ENCODE measurements at places on chromosomes 11 and 22. TPM values are rescaled to one million over a fixed set of nuclear protein-coding genes. Genes with fewer than 3 reads are reported as not detected.

- no peak for DNase-seq
Measured at GRCh38 chr11:74689666-74690065, 41.6 kb downstream of the CHRDL2 start.

CREB3L1 gene
- under 0.01 TPM for total RNA-seq

TRIM6 gene
- total RNA-seq, result 2.4 TPM

GRCh38 chr11:76524919-76525318 is 80.1 kb downstream of the EMSY start:
- DNase-seq, result no peak

- DNase-seq, result no peak
Measured at GRCh38 chr11:130830566-130830965, 85.7 kb downstream of the SNX19 start.

- DNase-seq, result no peak
Measured at GRCh38 chr11:117641008-117641915, 155.8 kb downstream of the DSCAML1 start.

GRCh38 chr11:67160045-67160444 is 41.0 kb downstream of the KDM2A start:
- no peak for DNase-seq

GRCh38 chr11:34510218-34510617 is 3.4 kb downstream of the ELF5 start:
- no peak for DNase-seq

OR4D5 gene
- total RNA-seq, result 0.27 TPM

SCUBE2 gene
- total RNA-seq, result 0.27 TPM

DNA sequence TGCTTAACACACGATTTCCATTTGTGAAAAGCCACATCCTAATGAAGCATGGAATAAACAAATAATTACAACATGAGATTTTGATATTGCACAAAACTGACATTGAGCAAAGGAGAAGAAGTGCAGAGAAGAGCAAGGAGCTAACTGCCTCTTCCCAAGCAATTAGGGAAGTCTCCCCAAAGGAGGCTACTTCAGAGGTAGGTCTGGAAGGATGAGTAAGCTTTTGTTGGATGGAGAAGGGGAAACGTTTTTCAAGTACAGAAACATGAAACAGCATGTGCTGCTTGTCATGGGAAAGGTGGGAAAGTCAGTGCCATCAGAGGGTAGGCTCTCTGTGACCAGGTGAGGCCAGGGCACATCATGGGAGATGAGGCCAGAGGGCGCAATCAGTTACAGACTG is 132.2 kb upstream of the SESN3 start:
- no peak for DNase-seq

DNA sequence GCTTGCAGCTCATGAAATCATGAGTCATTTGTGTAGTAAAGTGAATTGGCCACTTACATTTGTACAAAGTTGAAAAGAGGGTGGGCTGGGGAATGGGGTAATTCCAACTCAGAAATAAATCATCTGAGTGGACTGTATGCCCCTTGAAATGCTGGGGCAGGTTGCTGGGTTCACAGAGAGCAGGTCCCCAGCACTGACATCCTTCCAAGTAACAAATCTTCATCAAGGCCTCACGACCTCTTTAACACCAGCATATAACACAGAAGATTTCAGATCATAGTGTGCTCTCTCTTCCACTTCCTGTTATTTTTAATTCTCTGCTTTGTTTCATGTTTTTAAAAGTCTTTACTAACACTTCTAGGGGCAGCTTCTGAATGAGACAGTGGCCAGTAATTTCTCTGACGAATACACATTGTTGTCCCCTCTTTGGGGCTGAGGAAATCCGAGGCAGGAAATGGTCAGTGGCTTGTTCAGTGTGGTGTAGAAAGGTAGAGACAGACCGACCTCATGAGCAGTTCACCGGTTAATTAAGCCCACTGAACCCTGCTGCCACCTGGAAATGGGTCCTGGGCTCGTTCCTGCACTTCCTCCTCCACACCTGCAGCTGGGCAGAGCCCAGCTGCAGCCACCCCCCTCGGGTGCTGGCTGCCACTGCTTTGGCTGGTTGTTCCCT is 127.7 kb downstream of the MAML2 start:
- DNase-seq, result peak; percentile 54

DNA sequence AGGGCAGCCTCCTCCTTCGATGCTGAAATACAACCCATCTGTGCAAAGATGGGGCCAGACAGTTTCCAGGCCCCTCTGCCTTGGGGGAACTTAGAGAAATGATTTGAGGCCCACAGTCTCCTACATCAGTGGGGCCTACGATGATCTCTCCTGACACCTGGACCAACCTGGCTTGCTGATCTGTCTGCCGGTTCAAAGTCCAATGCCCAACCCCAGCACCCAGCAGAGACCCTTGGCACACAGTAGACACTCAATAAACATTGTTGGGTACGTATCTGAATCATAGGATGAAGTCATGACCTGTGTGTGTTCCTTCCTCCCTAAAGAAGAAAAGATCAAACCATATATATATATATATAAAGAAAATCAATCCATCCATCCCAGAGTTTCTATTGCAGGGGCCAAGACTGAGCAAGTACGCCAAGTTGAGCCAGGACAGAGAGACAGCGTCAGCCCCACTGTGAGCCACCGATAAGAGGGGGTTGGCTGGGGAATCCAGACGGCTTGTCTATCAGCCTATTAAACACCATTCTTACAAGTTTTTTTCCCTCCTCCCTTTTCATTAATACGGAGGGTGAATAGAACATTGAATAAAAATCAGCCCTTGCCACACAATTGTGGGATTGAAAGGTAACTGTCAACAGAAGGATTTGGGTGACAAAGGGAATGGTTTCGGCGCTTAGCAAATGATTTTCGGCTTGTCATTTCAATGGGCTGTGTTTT is 244.1 kb downstream of the MN1 start:
- no peak for DNase-seq

GRCh38 chr22:48651036-48651890 is 1176.4 kb downstream of the BRD1 start:
- no peak for DNase-seq

NAALADL1 gene
- 94.5 TPM for total RNA-seq

DNA sequence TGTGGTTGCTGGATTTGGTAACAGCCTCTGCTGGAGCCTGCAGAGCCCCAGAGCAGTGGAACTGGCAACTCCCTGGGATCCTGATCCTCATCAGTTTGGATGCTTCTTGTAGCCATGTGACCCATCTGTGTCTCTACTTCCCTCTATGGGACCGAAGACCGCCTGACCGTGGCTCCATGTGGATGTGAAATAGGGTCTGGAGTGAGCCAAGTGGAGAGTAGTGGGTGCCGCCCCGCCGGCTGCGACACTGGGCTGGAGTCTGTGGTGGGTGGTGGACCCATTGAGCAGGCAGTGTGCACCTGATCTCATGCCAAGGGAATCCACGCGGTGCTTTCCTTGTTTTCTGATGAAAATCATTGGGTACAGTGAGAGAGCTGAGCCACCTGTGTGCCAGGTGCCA is 543.2 kb upstream of the B3GAT1 start:
- no peak for DNase-seq

CBLIF gene
- total RNA-seq, result not detected

DNA sequence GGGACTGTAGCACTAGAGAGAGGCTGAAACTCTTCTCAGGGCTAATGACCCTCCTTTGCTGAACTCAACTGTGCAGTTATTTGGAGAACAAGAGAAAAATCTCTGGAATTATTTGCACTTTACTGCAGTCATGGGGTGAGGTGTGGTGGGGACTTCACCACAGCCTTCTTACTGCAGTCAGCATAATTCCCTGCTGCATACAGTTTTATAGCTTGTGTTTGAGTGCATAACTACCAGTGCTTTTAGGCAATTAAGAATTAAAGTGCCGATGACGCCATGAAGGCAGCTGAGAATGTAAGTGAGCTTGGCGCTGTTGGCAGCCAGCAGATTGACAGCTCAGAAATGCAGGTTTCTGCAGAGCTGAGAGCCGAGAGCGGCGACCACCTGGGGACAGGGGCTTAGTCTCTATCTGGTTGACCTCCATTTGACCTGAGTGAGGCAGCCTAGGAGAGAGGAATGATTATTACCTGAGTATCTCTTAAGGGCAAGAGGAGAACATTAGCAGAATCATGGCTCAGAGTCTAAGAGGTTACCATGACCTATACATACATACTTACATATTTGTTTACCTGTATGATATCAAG is 830.0 kb downstream of the NTM start:
- DNase-seq, result no peak

- no peak for DNase-seq
Measured at GRCh38 chr11:22730319-22730718, 63.9 kb downstream of the GAS2 start.

FIBIN gene
- not detected for total RNA-seq

GRCh38 chr11:126991596-126991995 is 9.0 kb downstream of the KIRREL3 start:
- no peak for DNase-seq

DNA sequence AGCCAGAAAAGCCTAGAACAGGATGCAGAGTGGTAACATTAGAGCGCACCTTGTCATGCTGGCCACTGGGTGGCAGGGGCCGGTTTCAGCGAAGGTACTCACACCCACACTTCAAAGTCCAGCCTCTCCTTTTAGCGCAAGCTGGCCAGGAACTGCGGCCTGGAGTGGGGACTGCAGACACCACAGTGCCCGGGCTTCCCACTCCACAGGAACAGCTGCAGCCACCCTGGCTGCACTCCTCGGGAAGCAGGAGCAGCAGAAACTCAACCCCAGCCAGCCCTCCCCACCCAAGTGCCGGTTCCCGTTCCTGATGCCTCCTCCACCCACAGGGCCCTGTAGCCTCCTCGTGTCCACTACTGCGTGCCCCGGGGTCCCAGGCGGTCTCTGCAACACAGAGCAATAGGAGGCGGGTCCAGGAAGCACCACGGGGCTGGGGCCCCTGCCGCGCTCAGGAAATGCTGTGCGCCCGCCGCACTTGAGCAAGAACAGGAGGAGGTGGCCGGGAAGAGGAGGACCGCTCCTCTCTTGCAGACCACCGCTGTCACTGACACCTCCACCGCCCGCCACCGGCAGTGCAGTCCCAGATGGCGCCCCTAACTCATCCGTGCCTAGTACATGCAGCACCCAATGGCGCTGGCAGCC is 2.2 kb downstream of the RFPL2 start:
- peak; percentile 41 for DNase-seq

KCNJ1 gene
- under 0.01 TPM for total RNA-seq

DNA sequence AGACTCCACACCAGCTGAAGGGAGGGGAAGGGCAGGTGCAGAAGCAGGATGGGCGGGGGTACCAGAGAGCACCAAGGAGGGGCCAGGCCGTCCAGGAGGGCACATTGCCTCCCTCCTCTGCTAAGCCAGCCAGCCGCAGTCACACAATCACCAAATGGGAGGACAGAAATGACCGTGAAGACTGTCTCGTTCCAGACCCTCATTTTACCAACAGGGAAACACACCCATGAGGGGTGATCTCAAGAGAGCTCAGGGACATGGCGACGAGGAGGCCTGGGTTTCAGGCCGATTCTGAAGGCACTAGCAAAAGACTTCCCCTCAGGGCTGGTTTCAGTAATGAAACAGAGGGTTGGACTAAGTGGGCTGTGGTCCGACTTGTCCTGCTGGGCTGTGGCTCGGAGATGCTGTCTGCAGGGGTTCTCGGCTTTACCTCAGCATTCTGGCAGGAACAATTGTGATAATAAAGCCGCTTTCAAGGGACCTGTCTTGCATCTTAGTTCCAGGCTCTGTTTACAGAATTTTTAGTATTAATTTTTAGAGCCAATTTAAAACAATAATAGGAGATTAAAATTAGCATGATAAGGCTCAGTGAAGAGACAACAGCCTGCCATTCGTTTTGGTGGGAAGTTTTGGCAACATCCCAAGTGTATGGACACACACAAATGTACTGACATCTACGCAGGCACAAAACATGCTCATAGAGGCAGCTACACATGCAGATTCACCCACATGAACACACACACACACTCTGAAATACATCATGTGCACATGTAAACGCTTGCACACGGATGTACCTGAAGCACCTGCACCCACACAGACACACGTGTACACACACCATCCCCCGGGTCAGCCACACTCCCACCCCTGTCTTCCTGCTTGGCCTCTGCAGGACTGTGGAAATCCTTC is 2.0 kb upstream of the B3GAT1 start:
- DNase-seq, result no peak

DNA sequence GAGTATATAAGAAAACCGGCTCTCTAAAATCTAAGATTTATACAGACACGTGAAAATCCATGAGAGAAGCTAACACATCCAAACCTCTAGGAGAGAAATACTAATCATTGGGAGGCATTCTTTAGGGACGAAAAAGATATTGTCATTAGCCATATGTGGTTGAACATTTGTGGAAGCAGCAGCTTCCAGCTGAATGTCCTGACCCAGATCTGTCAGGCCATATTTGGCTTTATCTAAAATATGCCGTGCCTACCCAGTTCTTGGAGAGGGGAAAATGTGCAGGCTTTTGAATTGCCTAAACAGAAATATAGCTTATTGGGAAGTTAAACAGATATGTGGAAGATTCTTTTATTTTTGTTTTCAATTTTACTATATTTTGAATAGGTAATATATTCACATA is 6.4 kb downstream of the CCDC89 start:
- no peak for DNase-seq

APOA4 gene
- total RNA-seq, result not detected

MPPED1 gene
- under 0.01 TPM for total RNA-seq

DNA sequence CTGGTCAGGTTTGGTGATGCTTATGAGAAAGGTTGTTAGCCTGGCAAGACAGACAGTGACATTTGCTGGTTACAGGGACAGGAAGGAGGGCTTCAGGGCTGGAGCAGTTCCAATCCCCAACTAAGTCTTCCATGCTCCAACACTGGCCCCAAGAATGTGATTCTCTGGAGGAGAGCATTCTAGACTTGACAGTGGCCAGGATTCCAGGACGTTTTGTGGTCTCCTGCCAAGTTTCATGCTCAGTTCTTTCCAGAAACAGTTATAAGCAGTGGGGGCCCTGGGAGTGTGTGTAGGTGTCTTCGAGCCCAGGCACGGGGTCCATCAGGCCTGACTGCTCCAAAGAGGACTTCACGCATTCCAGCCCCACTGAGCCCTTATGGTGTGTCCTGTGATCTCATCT is 8.9 kb upstream of the GRK3 start:
- no peak for DNase-seq

Data from hematopoietic multipotent progenitor cell (in vitro differentiated cells).